Stimulated activated CD4-positive, alpha-beta T cell treated with anti-CD3 and anti-CD28 coated beads, Interleukin-1b, Interleukin-23, amount 100 ng/mL, for 1 hour (primary cell): ENCODE measurements at places on chromosomes 6 and 20.

- no peak for DNase-seq
Measured at GRCh38 chr20:44040202-44040915, 125.7 kb downstream of the TOX2 start.

GRCh38 chr6:20582586-20583443 lies 48.6 kb downstream of the CDKAL1 start:
- DNase-seq = no peak

DNA sequence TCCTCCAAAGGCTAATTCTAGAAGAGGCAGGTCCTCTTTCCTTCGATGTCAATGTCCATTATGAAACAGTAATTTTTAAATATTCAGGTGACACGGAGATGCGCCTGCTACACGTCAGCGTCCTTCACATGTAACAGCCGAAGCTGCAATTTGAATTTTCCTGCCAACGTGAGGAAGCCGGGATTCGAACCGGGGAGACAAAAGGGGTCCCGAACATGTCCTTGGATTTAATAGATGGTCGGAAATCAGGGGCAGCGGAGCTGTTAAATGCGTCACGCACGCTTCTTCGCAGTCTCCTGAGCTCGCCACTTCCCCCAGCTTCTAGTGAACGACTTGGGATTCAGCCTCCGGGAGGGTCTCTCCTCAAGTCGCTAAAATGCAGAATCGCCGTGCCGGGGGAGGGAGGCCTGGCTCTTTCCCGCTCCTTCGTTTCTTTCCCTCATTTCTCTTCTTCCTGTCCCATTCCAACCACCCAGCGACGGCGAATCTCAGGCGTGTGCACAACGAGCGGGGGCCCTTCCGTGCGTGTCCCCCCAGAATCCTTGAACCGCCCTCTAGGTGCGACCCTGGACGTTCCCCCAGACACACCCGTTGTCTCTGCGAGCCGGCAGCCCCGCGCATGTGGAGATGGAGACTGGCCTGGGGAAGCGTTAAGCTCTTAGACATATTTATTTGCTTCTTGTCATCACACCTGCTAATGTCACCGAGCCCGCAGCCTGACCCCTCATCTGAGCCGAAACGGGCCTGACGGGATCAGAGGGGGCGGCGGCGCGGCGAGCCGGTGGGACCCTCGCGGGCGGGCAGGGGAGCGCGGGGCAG lies 1.3 kb upstream of the FOXC1 start:
- DNase-seq = no peak

DNA sequence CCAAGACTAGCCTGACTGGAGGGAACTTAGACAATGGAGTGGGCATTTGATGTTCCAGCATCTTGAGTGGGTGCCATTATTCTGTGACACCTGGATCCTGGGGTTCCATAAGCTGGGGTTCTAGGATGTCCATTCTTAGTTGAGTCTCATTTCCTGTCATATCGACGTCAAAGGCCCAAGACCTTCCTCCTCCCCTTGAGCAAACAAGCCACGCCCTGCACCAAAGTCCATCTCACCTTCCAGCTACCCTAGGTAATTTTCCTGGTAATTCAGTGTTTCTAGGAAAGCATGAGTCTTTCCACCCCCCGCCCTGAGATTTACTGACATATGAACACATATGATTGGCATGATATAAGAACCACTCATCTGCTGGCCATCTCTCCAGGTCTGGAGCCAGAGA lies at the start of gene TRIM40:
TRIM40 (plus strand) TSS at position 384 of the 400 bp plus-strand sequence. CDS start 897 bp downstream, outside the sequence.
- DNase-seq = no peak

DNA sequence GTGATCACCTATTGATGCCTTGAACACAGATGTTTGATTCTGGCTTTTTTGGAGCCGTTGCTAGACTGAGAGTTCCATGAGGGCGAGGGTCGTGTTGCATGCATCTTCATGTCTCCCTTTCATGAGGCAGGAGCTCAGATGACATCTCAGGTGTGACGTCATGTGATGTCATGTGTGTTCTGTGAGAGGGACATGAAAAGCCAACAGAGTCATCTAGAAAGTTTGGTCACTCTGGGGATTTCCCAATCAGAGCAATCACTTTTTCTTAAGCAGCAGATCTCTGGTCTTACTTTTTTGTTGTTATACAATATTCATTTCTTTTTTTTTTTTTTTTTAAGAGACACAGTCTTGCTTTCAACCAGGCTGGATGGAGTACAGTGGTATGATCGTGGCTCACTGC lies 411.8 kb downstream of the PREX1 start:
- DNase-seq = no peak

DNA sequence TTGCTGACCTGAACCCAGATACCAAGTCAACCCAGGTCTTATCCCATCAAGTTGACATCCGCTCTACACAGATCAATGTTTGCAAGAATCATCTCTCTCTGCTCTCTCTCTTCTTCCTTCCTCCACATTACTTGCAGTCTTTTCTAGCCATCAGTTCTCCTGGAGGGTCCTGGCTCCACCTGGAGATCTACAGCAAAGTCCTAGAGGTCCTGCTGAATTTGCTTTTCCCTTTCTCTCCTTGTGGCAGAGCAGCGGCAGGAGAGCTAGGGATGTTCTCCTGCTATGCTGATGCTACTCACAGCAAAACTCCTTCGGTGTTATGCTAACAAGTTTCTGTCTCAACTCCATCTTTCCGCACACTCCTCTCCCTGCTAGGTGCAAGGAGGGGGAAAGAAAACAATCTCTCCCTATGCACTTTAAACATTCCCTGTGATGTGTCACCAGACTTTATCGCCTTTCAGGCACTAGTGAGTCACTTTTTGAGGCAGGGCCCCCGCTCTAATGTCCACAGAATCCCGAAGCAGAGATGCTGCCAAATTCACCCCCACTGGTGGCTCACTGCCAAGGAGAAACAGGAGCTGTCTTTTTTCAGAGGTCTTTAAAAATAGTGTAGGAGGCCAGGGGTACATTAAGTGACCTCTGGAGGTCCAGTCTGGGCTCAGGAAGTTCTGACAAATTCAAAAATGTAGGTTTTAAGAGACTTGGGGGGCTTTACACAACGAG lies 62.6 kb downstream of the FAM50B start:
- DNase-seq = no peak
